ENCODE measurements at places on chromosomes 1 and 21.

GRCh38 chr1:147892216-147892615 is 10.4 kb upstream of the GJA8 start:
- DNase-seq, result no peak

GRCh38 chr21:33109574-33110339 is 39.8 kb downstream of the OLIG1 start:
- DNase-seq, result no peak

GRCh38 chr1:150144606-150145005 is 5.1 kb upstream of the PLEKHO1 start:
- no peak for DNase-seq

DNA sequence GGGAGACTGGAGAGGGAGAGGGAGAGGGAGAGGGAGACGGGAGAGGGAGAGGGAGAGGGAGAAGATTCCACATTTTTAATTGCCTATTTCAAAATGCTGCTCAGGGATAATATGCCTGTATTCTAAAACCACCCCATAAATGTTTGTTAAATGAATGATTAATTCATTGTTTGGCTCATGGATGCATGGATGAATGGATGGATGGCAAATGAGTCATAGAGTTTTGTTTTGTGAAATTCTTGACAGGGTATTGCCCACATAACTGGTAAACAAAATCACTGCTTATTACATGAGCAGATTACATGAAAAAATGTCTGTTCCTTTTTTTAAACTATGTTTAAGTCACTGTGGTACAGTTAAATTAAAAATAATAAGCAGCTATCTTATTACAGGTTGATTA is 220.4 kb downstream of the ZP4 start:
- no peak for DNase-seq
